Heart right ventricle (tissue), 16 donors: ENCODE measurements at places on chromosomes 13 and 19. TPM values are rescaled to one million over a fixed set of nuclear protein-coding genes. Genes with fewer than 3 reads are reported as not detected.

GRCh38 chr19:44585371-44586133, 27.8 kb upstream of the IGSF23 start:
- no peak for DNase-seq

Gene URAD
- polyA plus RNA-seq: not detected

- no peak for DNase-seq
Observed at GRCh38 chr19:13150931-13151604, 857 bp downstream of the IER2 start.

Gene C13orf42
- polyA plus RNA-seq: not detected

Gene ZNF724
- 0.44 TPM for polyA plus RNA-seq

Gene PLIN4
- polyA plus RNA-seq: 42.0 TPM

- peak; percentile 65 for DNase-seq
Observed at GRCh38 chr19:2974342-2975041, 2.9 kb upstream of the TLE6 start.

- no peak for DNase-seq
Observed at GRCh38 chr19:54674021-54674617, 11.3 kb downstream of the LILRB4 start.

GRCh38 chr13:32056316-32056715, 24.7 kb downstream of the FRY start:
- DNase-seq: no peak

Gene RINL
- 4.6 TPM for polyA plus RNA-seq

DNA sequence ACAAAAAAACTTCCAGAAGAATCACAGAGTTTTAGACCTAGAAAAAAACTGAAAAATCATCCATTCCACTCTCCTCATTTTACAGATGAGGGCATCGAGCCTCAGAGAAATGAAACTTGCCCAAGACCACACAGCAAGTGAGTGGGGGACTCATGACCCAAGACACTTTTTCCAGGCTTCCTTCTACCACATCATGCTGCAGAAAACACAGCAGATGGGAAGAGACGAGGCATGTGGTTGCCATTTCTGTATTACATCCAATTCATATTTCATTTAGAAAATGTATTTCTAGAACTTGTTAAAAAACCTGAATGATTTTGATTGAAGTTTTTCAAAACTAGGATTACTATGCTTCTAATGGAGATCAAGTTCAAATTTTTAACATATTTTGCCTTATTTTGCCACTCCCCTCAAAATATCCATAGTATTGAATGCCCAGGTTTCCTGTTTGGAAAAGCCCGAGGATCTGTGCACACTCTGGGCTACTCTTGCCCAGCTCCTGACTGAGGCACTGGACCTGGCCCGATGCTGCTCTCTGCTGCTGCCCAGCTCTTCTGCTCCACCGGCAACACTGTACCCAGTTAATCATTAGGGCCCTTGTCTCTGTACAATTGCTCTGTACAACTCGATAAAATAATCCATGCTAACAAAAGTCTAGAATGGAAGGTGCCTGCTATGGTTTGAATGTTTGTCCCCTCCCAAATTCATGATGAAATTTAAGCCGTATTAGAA, 157.4 kb downstream of the EFNB2 start:
- DNase-seq: no peak

GRCh38 chr19:40090241-40091204, at the start of gene ZNF780A:
ZNF780A (minus strand) TSS chr19:40090943; CDS start chr19:40084753, 6,190 bp downstream.
- peak; percentile 80 for DNase-seq

Gene ZNF540
- polyA plus RNA-seq: 7.7 TPM

GRCh38 chr13:93169980-93170379, 56.6 kb upstream of the GPC6 start:
- DNase-seq: no peak

Gene WDR62
- 1.6 TPM for polyA plus RNA-seq

- DNase-seq: no peak
Observed at GRCh38 chr19:1276628-1277022, 1.3 kb downstream of the FAM174C start.

Gene KIR2DL3
- polyA plus RNA-seq: 0.03 TPM

DNA sequence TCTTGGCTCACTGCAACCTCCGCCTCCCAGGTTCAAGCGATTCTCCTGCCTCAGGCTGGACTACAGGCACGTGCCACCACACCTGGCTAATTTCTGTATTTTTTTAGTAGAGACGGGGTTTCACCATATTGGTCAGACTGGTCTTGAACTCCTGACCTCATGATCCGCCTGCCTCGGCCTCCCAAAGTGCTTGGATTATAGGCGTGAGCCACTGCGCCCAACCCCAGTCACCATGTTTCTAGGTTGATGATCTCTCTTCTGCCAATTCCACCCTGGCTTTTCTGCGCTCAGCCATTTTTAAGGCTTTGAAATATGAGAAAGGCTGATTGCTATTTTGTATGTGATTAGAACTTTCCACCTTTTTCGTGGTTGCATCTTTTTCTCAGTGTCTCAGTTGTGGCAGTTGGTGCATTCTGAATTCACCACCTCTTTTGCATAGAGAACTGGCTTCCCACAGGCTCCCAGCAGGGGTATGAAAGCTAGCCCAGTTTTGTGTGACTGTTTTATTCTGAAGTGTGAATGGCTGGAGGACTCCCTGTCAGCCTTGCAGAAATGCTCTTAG, 15.5 kb downstream of the CEACAM1 start:
- DNase-seq: no peak

- DNase-seq: no peak
Observed at GRCh38 chr19:3687774-3688706, 12.2 kb downstream of the PIP5K1C start.

DNA sequence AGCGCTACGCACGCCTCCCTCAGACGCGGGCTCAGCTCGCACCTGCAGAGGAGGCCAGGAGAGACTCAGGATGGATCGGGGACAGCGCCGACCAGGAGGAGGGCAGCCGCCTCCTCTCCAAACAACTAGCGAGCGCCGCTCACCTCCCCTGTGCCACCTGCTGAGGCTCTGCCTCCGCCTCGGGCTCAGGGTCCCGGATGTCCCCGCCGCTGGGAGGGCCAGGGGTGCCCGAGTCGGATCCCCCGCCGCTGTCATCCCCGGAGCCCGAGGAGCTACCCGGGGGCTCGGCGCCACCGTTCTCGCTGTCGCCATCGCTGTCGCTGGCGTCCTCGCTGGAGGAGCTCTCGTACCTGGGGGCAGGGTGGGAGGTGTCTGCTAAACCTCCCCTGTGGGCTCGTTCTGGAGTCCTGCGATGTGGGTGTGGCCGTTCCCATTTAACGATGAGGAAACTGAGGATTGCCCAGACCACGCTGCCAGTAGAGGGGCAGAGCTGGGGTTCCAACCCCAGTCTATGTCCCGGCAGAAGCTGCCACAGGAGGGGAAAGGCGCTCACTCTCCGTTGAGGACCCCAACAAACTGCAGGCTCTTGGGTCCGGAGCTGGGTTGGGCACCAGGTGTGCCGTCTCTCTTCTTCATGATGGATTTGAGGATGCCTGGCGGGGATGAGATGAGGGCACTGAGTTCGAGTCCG, 9.2 kb downstream of the KANK3 start:
- DNase-seq: no peak

Gene OR4F17
- not detected for polyA plus RNA-seq

- DNase-seq: no peak
Observed at GRCh38 chr13:29802621-29803020, 47.8 kb downstream of the UBL3 start.

GRCh38 chr19:43641333-43641732, 1.7 kb upstream of the CADM4 start:
- no peak for DNase-seq

GRCh38 chr19:19477705-19478383, 37.5 kb downstream of the TSSK6 start:
- no peak for DNase-seq

GRCh38 chr13:109043636-109044035, 414.2 kb downstream of the MYO16 start:
- no peak for DNase-seq

- DNase-seq: no peak
Observed at GRCh38 chr19:33493401-33494275, 28.0 kb downstream of the PEPD start.

- DNase-seq: peak; percentile 38
Observed at GRCh38 chr13:44396701-44397580, 23.3 kb downstream of the SERP2 start.

Gene PSG2
- not detected for polyA plus RNA-seq

Gene SH3GL1
- 20.1 TPM for polyA plus RNA-seq

DNA sequence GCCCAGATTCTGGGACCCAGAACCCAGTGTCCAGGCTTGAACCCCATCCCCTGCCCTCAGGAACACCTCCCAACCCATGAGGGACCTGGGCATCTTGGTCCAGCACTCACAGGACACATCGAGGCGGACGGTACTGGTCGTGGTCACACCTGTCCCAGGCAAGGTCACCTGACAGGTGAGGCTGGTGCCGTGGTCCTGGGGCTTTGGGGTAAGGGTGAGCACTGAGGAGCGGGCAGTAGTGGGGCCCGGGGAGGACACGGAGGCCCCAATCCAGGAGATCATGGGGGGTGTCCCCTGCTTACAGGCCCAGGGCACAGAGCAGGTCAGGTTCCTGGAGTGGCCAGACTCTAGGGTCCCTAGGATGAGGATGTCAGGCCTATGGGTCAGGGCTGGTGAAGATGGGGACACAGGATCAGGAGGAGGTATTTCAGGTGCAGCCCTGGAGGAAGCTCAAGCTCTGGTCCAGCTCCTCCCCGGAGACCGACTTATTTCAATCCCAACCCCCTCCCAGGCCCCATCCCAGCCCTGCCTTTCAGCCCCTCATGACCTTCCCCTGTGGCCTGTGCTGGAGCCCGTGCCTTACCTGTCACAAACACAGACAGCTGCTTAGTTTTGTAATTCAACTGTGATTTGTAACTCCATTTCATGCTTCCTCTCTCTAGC, 772 bp downstream of the SIGLEC8 start:
- DNase-seq: no peak

Gene RNF225
- polyA plus RNA-seq: not detected

DNA sequence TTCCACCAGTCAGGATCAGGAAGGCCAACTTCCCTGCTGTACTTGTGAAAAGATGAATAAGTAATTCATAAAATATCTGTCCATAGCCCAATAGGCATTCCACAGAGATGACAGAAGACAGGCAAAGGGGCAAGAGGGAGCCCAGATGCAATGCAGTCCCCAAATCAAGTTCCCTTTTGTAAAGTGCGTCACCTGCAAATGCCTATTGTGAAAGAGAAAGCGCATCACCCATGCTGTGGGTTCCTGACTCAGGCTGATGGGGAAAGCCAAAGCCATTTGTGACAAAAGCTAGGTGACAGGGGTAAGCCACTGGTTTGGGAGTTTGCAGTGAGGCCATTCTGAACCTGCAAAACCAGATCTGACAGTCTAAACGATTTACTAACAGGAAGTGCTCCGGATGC, 157.5 kb upstream of the ZNF536 start:
- DNase-seq: no peak

DNA sequence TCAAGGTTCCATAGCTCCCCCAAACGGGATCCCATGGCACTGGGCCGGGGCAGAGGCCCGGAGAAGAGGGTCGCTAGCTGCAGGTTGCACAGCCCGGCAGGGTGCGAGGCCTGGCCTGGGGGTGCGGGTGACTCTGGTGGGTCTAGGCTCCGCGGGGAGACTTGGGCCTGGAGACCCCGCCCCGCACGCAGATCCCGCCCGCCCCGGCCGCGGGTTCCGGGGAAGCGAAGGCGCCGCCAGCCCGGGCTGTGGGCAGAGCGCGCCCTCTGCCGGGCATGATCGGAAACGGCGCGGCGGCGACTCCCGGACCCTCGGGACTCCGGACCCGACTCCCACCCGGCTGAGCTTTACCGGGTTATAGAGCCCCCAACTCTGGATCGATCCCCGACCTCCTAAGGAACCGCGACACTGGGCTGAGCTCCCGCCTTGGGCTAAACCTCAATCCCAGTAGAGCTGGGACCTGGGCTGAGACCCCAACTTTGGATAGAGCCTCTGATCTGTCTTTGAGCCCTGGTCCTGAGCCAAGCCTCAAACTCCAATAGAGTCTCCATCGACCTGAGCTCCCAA, 3.1 kb upstream of the TNFAIP8L1 start:
- peak; percentile 83 for DNase-seq

DNA sequence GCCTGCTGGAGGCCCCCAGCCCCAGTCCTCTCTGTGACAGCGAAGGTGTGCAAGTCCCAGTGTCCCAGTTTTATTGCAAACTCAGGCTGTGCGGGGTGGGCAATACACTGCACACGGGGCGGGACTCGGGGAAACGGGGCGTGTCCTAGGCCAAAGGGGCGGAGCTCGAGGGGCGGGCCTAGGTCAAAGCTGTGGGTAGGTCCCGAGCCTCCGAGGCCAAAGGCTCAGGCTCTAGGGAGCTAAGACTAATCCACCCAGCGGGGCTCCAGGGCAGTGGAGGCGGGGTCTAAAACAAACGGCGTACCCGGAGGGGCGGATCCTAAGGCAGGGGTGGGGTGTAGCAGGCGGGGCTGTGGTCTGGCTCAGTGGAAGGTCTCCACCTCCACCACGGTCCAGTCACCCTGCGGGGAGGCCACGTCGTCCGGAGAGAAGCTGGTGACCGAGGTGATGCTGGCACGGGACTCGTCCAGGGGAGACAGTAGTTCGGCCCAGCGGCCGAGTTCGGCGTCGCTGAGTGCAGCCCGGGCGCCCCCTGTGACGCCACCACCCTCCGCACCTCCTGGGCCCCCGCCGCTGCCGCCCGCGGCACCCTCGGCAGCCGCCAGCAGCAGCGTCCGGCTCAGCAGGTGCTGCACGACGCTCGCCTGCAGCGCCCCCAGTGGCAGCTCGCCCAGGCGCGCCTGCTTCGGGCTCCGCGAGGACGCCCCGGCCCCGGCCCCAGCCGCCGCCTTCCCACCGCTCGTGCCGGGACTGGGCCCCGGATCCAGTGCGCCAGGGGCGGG, 5.3 kb downstream of the PRR36 start:
- peak; percentile 53 for DNase-seq

DNA sequence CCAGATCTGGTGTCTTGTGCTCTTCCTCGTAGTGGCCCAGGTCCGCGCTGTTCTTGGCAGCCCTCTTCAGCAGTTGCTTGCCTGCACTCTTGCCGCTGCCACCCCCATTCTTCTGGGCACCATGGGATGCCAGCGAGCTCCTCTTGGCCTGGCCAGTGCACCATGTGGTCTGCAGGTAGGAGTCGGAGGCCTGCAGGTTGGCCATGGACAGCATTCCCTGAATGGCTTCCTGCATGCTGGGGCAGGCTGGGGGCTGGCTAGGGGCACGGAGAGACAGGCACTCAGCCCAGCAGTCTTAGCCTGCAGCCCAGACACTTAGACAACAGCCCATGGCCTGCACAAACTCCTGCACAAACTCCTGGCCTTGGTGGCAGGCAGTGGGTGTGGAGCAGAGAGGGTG, 234.9 kb downstream of the TUBA3C start:
- DNase-seq: no peak

Gene TNFSF9
- 0.14 TPM for polyA plus RNA-seq

- no peak for DNase-seq
Observed at GRCh38 chr13:24692561-24692960, 12.4 kb downstream of the ATP12A start.

- DNase-seq: no peak
Observed at GRCh38 chr13:79456656-79457365, 24.1 kb upstream of the NDFIP2 start.

DNA sequence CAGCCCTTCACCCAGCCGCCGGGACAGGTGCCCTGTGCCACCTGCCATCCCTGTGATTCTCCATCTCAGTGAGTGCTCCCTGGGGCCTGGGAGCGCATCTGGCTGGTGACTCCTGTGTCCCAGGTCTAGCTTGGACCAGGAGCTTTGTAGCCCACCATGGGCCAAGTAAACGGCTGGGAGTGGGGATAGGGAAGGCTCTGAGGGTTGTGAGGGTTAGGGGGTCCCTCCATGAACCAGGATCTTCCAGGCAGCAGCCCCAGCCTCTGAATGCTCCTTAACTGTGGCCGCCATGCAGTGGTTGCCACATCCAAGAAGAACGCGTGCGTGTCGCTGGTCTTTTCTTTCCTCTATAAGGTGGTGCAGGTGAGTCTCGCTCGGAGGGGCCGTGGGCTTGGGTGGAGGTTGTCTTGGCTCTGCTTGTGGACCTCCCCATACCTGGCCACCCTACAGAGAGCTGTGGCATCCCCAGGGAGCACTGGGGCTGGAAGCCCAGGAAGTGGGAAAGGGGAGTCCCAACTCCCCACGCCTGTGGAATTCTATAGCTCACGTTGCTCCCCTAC, 8.4 kb downstream of the AP1M1 start:
- DNase-seq: no peak
